ENCODE measurements at places on chromosomes 11 and 22.

DNA sequence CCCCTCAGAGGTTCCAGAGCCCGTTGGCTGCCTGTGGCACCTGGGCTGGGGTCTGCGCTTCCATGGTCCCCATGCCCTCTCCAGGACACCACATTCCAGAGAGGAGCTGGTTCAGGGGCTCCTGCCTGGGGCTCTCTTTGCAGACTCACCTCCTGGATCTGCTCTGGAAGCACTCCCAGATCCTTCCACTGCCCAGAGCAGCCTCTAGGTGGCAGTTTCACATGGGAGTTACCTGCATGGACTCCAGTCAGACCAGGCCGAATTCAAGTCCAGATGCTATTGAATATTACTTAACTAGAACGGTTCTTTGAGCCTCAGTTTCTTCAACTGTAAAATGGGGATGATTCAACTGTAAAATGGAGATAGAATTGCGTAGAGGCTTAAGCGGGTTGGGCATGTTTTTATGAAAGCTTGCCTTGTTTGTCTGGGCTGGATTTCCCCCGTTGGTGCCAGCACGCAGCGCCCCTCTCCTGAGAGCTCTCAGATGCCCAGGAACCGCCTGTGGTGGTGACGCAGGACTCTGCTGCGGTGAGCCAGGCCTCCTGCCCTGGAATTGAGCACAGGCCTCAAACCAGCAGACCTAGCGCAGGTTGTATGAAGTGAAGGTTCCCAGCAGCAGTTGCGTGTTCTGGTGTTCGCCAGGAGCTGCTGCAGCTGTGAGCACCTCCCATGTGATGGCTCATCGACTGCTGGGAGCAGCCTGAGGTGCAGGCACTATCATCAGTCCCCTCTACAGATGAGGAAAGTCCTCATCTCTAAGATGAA, 44.2 kb downstream of the LMO1 start:
- no peak for DNase-seq

- no peak for DNase-seq
Measured at GRCh38 chr22:19422440-19423301, 8.9 kb downstream of the HIRA start.

DNA sequence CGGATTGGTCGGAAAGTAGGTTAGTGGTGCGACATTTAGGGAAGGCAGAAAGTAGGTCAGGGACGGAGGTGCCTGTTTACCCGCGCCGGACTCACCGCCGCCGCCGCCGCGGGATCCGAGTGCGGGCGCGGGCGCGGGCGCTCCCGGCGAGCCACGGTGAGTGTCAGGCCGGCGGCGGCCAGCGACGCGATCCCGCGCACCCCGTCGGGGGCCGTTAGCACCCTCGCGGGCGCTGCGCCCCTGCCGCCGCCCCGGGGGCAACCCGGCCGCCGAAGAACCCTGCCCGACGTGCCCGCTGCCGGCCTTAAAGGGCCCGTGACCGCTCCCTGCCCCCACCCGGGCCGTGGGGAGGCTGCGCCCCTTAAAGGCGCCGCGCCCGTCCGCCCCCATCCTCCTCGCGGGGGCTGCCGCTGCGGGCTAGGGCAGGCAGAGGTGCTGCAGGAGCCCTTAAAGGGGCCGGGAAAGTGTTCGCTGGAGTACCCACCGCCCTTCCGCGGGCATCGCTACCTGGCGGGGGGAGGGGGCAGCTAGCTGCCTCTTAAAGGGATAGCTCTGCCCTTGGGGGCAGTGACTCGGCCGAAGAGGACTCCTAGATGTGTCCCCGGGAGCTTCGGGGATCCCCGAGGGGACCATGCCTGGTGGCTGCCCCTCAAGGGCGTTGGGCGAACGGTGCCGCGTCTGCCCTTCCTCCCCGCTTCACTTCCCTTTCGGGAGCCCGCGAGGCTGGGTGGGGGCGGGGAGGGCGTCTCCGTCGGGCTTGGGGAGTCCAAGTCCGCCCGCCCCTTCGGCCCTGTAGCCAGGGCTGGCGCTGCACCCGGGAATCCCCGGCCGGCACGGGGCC, at the start of gene BMAL1:
BMAL1 (plus strand) TSS at position 23 of the 841 bp plus-strand sequence. CDS start 76,519 bp downstream, outside the sequence.
- no peak for DNase-seq

DNA sequence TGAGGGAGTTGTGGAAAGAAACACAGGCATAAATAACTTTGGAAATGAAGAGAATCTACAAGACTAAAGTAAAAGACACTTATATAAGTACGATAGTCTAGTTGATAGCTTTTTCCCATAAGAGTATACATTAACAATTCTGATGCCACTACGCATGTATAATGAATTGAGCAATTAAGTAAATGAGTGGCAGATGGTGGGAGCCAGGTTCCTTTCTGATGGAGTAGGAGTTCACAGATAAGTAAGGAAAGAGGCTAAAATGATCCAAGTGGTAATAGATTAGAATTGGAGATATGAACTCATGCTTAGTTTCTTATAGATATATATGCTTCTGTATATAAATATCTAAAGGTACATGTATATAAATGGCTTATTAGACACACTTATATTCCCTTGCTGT, 368.3 kb downstream of the FAM181B start:
- no peak for DNase-seq

GRCh38 chr11:12051287-12051662, 42.8 kb upstream of the DKK3 start:
- DNase-seq = peak; percentile 45

GRCh38 chr22:24146194-24146616, 35.1 kb upstream of the SUSD2 start:
- DNase-seq = no peak

DNA sequence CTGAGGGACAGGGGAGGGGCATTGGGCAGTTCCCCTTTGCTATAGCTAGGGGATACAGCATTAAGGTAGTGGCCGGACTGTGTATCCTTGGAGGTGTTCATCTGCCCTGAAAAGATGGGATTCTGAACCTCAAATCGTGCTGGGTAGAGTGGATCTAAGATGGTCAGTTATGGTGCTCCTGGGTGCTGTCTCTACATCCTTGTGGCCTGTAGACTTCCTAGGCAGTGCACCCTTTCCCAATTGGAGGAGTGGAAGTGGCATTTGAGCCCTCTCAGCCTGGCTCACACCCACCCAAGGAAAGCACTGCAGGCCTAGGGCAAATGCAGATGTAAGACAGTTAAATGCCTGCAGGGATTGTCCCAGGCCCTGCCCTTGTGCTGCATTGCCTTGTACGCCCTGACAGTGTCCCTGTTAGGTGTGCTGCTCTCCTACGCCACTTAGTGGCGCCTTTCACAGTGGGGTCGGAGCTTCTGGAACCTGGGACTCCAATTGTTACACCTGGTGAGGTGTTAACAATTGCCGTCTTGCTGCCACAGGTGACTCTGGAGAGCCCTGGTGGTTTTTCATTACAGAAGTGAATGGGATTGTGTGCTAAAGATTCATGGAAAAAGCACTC, 35.0 kb downstream of the PPFIBP2 start:
- DNase-seq = no peak

- no peak for DNase-seq
Measured at GRCh38 chr11:57230791-57231538, 6.1 kb downstream of the APLNR start.

- DNase-seq = no peak
Measured at GRCh38 chr22:34055525-34056200, 135.4 kb upstream of the LARGE1 start.

GRCh38 chr11:103476874-103477273, 367.6 kb downstream of the DYNC2H1 start:
- no peak for DNase-seq

- DNase-seq = no peak
Measured at GRCh38 chr11:11349106-11349825, 3.8 kb downstream of the CSNK2A3 start.

DNA sequence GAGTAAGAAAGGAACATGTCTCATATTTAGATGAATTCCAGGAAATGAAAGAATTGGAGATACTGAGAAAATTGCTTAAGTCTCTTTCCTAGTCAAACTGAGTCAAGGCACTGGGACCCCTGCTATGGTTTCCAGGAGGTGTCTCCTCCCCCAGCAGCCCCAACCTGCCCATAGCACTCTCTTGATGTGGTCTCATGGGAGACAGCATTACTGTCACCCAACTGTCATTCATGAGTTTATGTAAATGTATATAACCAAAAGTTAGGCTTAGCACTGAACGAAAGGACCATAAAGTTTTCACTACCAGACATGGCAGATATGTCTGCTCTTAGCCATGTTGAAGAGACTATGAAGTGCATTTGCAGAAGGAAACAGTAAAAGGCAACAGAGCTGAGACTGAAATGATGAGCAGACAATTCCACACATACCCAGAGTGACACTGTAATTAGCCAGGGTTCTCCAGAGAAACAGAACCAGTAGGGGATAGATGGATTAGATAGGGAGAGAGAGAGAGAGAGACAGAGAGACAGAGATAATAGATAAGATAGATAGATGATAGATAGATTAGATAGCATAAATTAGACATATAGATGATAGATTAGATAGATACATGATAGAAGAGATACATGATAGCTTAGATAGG, 328.1 kb downstream of the BRD1 start:
- DNase-seq = no peak

DNA sequence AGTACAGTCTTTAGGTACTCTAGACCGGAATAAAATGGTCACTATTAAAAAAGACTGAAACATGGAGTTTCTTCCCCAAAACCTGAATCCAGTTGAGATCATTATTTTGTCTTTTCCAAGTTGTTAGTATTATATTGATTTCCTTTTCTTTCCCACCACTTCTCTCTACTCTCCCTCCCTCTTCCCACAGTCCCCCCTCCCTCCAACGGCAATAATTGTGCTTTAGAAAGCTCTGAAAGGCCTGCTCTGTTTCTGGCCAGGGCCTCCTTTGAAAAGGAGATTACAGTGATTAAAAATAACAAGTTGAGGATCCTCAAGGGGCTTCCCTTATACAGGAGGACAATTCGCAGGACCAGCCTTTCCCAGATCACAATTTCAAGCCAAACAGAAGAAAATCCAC, 3.5 kb downstream of the SPON1 start:
- no peak for DNase-seq

DNA sequence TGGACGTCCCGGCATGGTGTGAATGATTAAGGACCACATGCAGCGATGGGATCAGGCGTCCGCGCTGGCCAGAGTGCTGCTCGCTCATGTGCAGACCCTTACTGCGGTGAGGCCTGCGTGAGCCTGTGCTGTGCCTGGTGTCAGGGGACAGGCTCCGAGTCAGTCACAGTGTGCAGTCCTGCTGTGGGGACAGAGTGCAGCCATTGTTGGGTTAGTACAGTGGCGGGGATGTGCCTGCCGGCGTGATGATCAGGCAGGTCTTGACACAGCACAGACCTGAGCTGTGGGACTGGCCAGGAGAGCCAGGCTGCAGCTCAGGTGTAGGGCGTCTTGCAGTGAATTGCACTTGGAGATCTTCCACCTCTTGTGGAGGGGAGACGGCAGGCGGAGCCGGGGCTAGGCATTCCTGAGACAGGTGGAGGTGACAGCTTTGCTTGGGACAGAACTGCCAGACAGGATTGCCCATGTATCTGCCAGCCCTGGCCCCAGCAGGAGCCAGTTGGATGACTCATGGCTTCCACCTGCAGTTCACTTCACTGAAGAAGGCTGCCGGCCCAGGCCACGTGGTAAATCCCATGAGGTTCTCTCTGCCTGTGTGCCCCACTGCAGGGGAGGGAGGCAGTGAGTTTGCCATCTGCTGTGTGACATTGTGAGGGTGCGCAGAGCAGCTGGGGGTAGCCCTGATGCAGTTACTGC, 17.3 kb downstream of the TRMU start:
- DNase-seq = peak; percentile 70

- DNase-seq = no peak
Measured at GRCh38 chr11:63599211-63600122, 14.8 kb downstream of the PLAAT3 start.

- peak; percentile 63 for DNase-seq
Measured at GRCh38 chr11:44065841-44066731, at the start of gene ACCS. Gene ACCS, plus strand, starts transcription at chr11:44066270. Its CDS starts 1,358 bp downstream, at chr11:44067628.

- DNase-seq = no peak
Measured at GRCh38 chr11:30917859-30918478, 331.8 kb upstream of the MPPED2 start.

DNA sequence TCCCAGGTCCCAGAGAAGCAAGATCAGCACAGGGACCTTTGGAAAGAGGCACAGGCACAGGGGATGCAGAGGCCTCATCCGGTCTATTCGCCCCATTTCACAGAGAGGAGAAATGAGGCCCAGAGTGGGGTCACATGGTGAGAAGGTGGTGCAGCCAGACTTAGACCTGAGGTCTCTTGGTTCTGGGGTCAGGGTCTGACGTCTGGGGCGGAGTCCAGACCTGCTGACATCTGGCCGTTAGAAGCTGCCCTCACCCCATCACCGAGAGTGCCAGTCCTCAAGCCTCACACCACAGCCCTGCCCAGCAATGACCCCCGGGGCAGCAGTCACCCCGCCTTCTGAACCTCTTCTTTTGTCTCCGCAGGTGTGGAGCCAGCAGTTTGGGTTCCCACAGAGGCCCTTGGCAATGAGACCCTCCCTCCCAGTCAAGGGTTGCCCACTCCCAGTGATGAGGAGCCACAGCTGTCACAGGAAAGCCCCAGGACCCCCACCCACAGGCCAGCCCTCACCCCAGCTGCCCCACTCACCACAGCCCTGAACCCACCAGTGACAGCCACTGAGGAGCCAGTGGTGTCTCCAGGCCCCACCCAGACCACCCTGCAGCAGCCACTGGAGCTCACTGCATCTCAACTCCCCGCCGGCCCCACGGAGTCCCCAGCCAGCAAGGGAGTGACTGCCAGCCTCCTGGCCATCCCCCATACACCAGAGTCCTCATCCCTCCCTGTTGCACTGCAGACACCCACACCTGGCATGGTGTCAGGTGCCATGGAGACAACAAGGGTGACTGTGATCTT, 62.4 kb downstream of the OTOG start:
- DNase-seq = no peak

- DNase-seq = no peak
Measured at GRCh38 chr11:108093128-108093904, 28.1 kb upstream of the ACAT1 start.

DNA sequence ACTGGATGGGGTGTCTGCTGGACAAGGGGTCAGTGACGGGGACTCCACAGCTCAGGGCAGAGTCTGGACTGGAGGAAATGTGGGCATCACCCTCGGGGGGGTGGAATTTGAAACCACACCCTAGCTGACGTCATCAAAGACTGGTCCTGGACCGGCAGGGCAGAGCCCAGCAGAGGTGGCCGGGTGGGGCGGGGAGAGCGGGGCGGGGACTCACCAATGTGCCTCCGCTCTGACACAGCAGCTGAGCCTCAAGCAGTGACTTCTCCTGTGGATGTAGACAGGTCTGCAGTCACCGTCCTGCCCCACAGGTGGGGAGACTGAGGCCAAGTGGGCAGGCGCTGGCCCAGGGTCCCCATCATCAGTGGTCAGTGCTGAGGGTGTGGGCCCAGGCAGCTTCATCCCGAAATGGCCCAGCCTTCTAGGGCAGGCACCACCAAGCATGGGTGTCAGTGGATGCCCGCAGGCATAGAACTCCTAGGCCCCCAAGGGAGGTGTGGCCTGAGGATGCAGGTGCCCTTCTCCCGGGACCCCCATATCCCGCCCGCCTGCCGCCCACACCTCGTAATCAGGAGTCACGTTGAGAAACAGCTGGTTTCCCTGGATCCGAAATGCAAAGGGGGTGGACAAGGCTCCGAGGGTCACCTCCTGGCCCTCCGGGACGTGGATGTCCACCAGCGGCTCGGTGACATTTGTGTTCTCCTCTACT, 603 bp downstream of the CDHR5 start:
- DNase-seq = no peak

DNA sequence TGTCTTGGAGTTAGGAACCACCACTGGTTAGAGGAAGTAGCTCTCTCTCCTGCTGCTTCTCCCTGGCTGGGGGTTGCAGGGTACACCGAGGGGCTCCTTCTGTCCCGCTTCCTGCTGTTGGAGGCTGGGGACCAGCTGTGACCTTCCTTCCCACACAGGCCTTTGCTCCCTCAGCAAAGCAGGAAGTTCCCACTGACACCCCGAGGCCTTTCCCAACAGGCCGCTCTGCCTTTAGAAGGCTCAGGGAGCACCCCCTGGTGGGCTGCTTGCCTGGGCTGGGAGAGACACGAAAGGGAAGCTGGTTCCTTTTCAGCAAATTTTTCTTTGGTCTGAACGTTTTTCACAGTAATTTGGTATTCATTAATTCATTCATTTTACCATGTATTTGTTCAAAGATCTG, 527.9 kb upstream of the B3GAT1 start:
- no peak for DNase-seq

All from cerebellar nuclear complex (tissue), 1 donor.